Stimulated activated CD8-positive, alpha-beta memory T cell treated with anti-CD3 and anti-CD28 coated beads, Interleukin-15, amount 100 ng/mL, for 1 hour (primary cell): ENCODE measurements at places on chromosomes 11 and 22.

GRCh38 chr22:47119181-47119580 lies 356.7 kb downstream of the TBC1D22A start:
- no peak for DNase-seq

- no peak for DNase-seq
These were observed 58.3 kb downstream of the AAMDC start for GRCh38 chr11:77879218-77879617.

- DNase-seq: no peak
These were observed 8.5 kb upstream of the DENND5A start for GRCh38 chr11:9273376-9274336.

- no peak for DNase-seq
These were observed 179.2 kb upstream of the ZC3H12C start for GRCh38 chr11:109914038-109914437.

- DNase-seq: no peak
These were observed 51.6 kb upstream of the SYN3 start for GRCh38 chr22:33109514-33110430.
